ENCODE measurements at places on chromosomes 4 and X.

GRCh38 chr4:125390126-125390525 is 75.4 kb downstream of the FAT4 start:
- no peak for DNase-seq

DNA sequence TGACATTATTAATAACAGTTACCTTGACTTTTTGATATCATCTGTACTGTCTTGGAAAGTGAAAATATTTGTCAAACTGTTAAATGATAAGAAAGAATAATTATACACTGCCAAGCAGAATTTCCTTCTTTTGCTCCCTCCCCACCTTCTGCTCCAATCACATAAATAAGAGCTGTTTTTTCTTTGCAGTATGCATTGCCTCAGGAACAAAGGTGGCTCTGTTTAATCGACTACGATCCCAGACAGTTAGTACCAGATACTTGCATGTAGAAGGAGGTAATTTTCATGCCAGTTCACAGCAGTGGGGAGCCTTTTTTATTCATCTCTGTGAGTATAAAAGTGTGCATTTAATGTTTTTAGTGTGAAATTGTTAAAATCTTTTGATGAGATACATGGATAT is 66.1 kb downstream of the CCKAR start:
- no peak for DNase-seq

- no peak for DNase-seq
Measured at GRCh38 chr4:40321574-40322275, 13.4 kb upstream of the CHRNA9 start.

DNA sequence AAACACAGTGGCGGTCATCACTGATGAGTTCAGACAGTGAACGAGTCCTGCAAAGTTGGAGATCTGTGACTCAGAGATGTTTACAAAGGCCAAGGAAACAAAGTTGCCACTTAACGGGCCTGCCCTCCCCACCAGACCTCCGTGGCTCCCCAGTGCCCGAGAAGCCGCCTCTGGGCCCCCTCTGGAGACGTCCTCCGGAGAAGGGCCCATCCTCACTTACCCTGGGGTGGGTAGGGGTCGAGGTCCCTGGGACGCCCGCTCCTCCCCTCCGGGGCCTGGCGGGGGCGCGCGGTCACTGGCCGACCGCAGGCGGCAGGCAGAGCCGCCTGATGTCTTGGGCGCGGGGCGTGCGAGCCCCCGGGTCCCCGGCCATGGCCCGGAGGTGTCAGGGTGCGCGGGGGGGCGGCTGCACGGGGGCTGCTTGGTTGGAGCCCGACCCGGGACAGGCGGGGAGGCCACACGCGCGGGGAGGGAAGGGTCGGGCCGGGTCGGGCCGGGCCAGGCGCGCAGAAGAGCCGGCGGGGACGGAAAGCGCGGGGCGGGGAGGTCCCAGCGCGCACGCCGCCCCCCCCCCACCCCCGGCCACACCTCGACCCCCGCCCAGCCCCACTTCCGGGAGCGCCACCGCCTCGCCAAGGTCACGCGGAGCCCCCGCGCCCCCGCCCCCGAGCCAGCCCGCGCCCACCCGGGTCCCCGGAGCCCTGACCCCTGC is 529 bp downstream of the DHRSX start:
- DNase-seq, result peak; percentile 77

GRCh38 chr4:23654791-23655190 is 235.1 kb downstream of the PPARGC1A start:
- DNase-seq, result no peak

GRCh38 chr4:536351-536972 is 37.5 kb downstream of the PIGG start:
- peak; percentile 33 for DNase-seq

DNA sequence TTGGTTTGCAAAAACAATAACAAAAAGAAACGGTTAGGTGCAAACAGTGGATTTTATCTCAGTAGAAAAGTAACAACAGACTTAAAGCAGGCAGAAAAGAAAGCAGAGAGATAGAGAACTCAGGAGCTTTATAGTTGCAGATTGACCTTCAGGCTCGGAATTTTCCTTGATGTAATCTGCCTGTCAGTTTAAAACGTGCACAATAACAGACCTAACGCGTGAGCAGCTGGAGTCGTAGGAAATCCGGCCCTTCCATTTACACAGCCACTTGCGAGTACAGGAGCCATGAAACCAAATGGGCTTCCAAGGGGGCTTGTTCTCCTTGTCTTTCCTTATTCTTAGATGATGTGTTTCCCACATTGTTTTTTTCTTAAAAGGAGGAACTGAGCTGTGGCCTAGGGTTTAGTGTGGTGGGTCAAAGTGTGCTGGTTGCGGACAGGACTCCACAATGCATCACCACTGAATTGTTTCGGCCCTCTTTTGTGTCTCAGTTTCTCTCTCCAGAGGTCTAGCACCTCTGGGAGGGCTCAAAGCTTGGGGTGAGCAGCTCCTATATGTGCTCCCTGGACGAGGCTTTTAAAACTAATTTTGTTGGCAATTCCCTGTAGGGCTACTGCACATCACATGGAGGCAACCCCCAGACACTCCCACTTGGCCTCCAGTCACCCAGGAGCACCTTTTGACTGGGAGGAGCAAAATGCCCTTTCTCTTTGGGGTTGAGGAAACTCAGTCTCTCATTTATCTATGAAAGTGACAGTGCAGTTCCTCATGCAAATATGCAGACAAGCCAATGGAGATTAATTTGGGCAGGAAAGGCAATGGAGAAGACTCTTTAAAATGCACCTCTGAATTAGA is 13.9 kb upstream of the MPP1 start:
- no peak for DNase-seq

- no peak for DNase-seq
Measured at GRCh38 chrX:69568828-69569227, 47.1 kb upstream of the EDA start.

GRCh38 chr4:105495667-105496066 is 21.8 kb upstream of the PPA2 start:
- no peak for DNase-seq

- no peak for DNase-seq
Measured at GRCh38 chr4:88857588-88857987, 160.0 kb upstream of the NAP1L5 start.

- DNase-seq, result no peak
Measured at GRCh38 chr4:83629945-83630721, 94.2 kb downstream of the GPAT3 start.

- DNase-seq, result no peak
Measured at GRCh38 chr4:137663251-137664045, 131.2 kb upstream of the PCDH18 start.

DNA sequence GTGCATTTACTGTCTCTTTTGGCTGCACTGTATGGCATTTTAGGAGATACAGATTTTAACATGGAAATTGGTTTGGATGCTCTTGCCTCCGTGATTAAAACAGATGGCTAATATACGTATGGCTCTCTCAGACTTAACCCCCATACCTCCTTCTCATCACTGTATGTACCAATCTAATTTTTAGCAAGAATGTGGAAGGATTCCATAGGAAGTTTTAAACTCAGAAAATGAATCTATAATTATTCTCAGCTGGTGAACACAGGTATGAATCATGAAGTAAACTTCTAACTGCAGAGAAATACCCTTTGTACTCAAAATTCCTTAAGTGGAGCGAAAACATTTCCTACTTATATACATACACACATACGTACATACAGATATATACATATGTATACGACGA is 210.5 kb upstream of the NEIL3 start:
- DNase-seq, result no peak

DNA sequence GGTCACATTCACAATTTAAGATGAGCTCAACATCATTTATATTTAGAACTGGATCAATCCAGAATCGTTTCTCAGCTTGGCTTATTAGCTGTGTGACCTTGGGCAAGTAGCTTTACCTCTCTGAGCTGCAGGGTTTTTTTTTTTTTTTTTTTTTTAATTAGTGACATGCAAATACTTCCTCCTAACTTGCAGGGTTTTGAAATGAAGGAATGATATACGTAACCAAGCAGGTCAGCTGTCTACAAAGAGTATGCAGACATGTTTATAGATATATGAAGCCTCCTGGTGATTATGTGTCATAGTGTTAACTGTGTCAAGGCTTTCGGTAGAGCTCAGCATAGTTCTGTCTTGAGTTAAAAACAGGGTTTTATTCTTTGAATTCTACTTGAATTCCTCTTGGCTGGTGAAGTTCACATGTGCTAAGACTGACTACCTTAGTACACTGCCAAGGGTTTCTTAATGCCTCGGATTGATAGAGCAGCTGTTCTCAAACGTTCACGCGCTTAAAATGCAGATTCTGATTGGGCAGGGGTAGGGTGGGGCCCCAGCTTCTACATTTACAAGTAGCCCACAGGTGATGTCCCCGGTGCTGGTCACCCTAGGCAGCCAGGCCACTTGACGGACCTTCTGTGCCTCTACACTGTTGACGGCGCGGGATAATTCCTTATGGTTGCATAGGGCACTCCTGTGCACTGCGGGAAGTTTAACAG is 654 bp upstream of the STS start:
- DNase-seq, result no peak

GRCh38 chr4:6198768-6199421 is 1.5 kb downstream of the JAKMIP1 start:
- peak; percentile 75 for DNase-seq

- no peak for DNase-seq
Measured at GRCh38 chr4:96073461-96073860, 233.6 kb downstream of the PDHA2 start.

DNA sequence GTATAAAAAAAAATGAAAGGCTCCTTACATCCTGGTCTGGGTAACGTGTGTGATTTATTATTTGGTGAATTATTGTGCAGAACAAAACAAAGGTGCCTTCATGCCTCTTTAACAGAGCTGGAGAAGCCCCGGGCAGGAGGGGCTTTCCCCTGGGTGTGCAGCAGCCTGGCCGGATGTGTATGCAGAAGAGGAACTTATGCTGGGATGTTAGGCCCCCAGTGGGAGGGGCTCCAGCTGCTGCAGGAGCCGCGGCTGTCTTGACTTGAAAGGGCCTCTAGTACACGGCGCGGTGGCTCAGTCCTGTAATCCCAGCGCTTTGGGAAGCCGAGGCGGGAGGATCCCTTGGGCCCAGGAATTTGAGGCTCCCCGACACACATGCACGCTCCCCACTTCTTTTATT is 16.0 kb downstream of the CCNQ start:
- peak; percentile 71 for DNase-seq

- DNase-seq, result no peak
Measured at GRCh38 chr4:143016171-143016570, 168.5 kb upstream of the USP38 start.

GRCh38 chrX:38627683-38628082 is 66.3 kb downstream of the TSPAN7 start:
- no peak for DNase-seq

Measured in activated CD8-positive, alpha-beta memory T cell treated with anti-CD3 and anti-CD28 coated beads for 24 hours (primary cell).